CD8-positive, alpha-beta memory T cell (primary cell): ENCODE measurements at places on chromosomes 2 and 18. TPM values are rescaled to one million over a fixed set of nuclear protein-coding genes. Genes with fewer than 3 reads are reported as not detected.

Gene SKOR2
- total RNA-seq: not detected

GRCh38 chr2:194015751-194016150 is 1641.3 kb upstream of the SLC39A10 start:
- H3K36me3 ChIP-seq: no peaks in the 10 kb centered on the region
- no peak overlapping the region for H3K4me3 ChIP-seq
- no peak overlapping the region for H3K27ac ChIP-seq
- no peaks in the 10 kb centered on the region for H3K4me1 ChIP-seq
- no peaks in the 10 kb centered on the region for H3K27me3 ChIP-seq
- no peak for DNase-seq

GRCh38 chr2:113157897-113158753 is 15.6 kb upstream of the PSD4 start:
- no peak for DNase-seq
- H3K4me3 ChIP-seq: peak overlapping the region; percentile 71
- no peaks in the 10 kb centered on the region for H3K36me3 ChIP-seq
- peaks cover 25% of the 10 kb centered on the region for H3K4me1 ChIP-seq
- H3K27me3 ChIP-seq: no peaks in the 10 kb centered on the region
- peak overlapping the region; percentile 24 for H3K27ac ChIP-seq

DNA sequence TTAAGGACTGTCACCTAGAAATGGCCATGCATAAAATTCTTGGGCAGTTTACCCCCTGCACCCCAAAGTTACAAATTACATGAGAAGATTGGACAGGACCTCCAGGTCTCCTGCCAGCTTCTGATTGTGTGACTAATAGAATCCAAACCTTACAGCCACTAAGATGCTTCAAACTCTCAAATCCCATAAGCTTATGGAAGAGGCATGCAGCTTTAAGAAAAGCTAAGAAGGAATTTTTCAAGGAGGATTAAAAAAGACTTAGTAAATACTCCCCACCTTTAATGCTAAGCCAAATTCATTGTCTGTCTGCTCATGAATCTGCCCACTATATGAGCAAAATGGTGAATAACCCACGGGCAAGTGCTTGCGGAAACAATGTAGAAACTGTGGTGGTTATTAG is 86.3 kb downstream of the MAIP1 start:
- H3K27me3 ChIP-seq: no peaks in the 10 kb centered on the region
- no peak overlapping the region for H3K4me3 ChIP-seq
- no peak for DNase-seq
- H3K36me3 ChIP-seq: no peaks in the 10 kb centered on the region
- no peak overlapping the region for H3K27ac ChIP-seq

GRCh38 chr2:237044281-237044680 is 41.4 kb upstream of the COPS8 start:
- H3K4me1 ChIP-seq: no peaks in the 10 kb centered on the region
- no peak for DNase-seq
- no peak overlapping the region for H3K4me3 ChIP-seq
- H3K36me3 ChIP-seq: no peaks in the 10 kb centered on the region

Gene LRRTM4
- not detected for total RNA-seq

DNA sequence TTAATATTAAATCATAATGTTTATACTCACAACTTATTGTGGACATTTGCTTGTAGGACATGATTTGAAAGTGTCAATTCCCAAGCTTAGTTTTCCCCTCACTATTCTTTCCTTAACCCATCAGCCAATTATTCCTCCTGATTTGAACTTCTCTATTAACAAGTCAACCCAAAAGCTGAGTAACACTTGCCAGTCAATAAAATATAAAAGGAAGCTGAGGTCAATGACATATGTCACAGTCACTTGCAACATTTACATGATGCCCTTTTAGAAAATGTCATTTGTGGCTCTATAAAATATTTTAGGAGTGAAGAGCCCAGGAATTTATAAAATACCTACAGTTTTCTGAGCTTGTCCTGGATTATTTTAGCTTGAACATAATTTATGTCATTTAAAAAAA is 7.2 kb downstream of the CCDC68 start:
- H3K4me1 ChIP-seq: peaks cover 3% of the 10 kb centered on the region
- DNase-seq: no peak
- no peaks in the 10 kb centered on the region for H3K36me3 ChIP-seq

DNA sequence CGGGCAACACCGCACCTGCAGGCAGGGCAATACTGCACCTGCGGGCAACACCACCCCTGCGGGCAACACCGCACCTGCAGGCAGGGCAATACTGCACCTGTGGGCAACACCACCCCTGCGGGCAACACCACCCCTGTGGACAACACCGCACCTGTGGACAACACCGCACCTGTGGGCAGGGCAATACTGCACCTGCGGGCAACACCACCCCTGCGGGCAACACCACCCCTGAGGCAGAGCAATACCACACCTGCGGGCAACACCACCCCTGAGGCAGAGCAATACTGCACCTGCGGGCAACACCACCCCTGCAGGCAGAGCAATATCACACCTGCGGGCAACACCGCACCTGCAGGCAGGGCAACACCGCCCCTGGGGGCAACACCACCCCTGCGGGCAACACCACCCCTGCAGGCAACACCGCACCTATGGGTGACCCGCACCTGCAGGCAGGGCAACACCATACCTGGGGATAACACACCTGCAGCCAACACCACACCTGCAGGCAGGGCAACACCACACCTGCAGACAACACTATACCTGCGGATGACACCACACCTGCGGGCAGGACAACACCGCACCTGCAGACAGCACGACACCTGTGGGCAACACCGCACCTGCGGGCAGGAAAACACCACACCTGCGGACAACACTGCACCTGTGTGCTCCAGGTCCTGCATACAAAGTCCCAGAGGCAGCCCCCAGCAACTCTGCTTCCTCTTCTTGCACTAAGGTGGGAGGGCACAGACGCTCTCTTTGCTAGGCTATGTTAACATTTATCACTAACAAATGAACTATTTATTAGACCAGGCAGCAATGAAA is 57.7 kb downstream of the EIPR1 start:
- no peaks in the 10 kb centered on the region for H3K36me3 ChIP-seq
- H3K27me3 ChIP-seq: no peaks in the 10 kb centered on the region
- H3K4me3 ChIP-seq: no peak overlapping the region
- H3K27ac ChIP-seq: no peak overlapping the region

DNA sequence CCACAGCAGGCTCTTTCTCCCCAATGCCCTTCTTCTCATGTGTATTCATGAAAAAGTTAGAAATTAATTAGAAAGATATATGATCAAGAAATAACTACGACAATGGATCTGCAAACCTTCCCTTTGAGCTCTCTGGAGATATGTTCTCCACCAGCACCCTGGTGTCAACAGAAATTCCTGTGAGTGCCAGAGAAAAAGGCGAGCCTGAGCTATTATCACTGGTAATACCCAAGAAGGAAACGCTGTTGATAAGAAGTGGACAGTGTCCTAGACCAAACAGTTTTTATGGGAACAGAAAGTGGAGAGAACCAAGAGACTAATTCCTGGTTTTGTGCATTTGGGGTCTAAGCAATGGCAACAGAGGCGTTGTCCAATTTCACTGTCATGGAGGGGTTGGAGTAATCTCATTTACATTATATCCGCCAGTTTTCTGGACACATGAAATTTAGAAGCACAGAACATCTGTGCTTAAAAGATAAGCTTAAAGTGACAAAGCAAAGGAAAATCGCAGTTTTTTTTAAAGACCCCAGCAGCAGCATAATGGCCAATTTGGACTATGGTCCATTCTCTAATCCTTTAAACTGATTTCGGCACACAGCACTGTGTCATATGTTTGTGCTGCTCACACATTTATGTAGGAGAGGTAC is 47.2 kb upstream of the CDC42EP3 start:
- no peaks in the 10 kb centered on the region for H3K36me3 ChIP-seq
- DNase-seq: no peak
- H3K27ac ChIP-seq: no peak overlapping the region
- no peaks in the 10 kb centered on the region for H3K27me3 ChIP-seq
- H3K4me1 ChIP-seq: peaks cover 1% of the 10 kb centered on the region
- H3K4me3 ChIP-seq: no peak overlapping the region

- no peaks in the 10 kb centered on the region for H3K27me3 ChIP-seq
- no peak for DNase-seq
- H3K4me3 ChIP-seq: no peak overlapping the region
- no peak overlapping the region for H3K27ac ChIP-seq
- H3K36me3 ChIP-seq: no peaks in the 10 kb centered on the region
Measured at GRCh38 chr2:228848638-228849037, 422.4 kb downstream of the PID1 start.

DNA sequence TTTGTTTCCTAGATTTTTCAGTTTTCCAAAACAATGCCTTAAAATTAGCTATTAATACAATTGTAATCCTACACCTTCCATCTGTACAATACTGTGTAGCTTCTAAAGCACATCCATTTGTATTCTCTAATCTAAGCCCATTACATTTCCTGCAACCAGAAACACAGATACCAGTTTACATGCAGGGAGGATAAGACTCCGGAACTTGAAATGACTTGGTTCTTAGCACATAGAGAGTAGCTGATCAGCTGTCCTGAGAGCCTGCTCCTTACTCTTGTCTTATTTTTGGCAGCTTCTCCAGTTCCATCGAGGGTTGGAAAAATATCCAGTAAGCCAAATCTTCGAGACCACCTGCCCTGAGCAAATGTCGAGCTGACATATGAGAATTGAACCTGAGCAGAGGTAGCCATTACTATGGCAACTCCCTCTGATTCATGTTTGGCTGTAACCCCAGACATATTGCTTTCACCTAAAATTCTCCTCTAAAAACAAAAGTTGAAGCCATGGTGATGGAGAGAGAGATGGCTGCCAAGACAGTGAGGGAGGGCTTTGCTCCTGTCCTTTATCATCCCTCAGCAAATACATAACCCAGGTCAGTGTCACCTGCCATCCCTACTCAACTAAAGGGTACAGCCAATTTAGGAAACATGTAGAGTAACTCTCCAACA is 542.8 kb downstream of the IRS1 start:
- no peak overlapping the region for H3K27ac ChIP-seq
- no peaks in the 10 kb centered on the region for H3K36me3 ChIP-seq
- no peak for DNase-seq
- H3K27me3 ChIP-seq: no peaks in the 10 kb centered on the region

GRCh38 chr2:113962692-113963480 is 73.0 kb downstream of the ACTR3 start:
- no peaks in the 10 kb centered on the region for H3K27me3 ChIP-seq
- H3K4me3 ChIP-seq: no peak overlapping the region
- H3K4me1 ChIP-seq: no peaks in the 10 kb centered on the region
- no peak overlapping the region for H3K27ac ChIP-seq
- no peak for DNase-seq

DNA sequence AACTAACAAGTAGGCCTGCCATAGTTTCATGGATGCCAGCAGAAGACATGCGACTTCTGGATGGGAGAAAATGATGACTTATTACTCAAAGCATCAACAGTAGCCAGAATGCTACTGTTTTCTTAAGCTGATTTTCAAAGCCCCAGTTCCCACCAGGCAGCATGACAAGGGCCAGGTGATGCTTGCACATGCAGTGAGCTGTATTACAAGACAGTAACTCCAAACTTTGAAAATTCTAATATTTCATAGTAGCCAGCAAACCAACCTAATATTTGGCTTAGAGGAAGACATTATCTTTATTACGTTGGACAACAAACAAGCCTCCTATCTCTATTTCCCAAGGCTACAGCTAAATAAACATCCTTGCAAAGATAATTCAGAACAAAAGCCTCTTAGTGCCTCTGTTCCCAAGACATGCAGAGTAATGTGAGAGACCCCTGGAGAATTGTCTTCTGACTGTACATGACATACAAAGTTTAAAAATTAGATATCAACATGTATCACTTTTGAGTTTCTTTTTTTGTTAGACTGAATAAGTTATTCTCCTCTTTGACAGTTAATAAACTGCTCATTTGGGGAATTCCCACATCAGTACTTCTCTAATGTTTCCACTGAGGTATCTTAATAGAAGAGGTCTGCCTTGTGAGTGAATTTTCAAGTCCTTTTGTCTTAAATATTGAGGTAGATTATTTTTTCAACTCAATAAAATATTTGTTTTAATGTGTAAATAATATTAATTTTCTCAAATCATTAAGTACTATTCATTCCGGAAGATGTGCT is 367.6 kb upstream of the CWC22 start:
- no peaks in the 10 kb centered on the region for H3K27me3 ChIP-seq
- no peak overlapping the region for H3K4me3 ChIP-seq
- no peak overlapping the region for H3K27ac ChIP-seq
- H3K4me1 ChIP-seq: no peaks in the 10 kb centered on the region
- H3K36me3 ChIP-seq: no peaks in the 10 kb centered on the region
- DNase-seq: no peak

GRCh38 chr2:238107525-238108422 is 7.6 kb downstream of the ESPNL start:
- no peaks in the 10 kb centered on the region for H3K4me1 ChIP-seq

Gene MOGAT1
- total RNA-seq: not detected

Gene CD302
- total RNA-seq: 0.75 TPM

GRCh38 chr2:24214880-24215279 is 40.0 kb downstream of the FAM228A start:
- H3K27ac ChIP-seq: no peak overlapping the region
- H3K36me3 ChIP-seq: peaks cover 22% of the 10 kb centered on the region
- no peaks in the 10 kb centered on the region for H3K27me3 ChIP-seq
- H3K4me1 ChIP-seq: no peaks in the 10 kb centered on the region
